Stimulated activated CD4-positive, alpha-beta T cell treated with anti-CD3 and anti-CD28 coated beads, Interleukin-4, amount 100 ng/mL, for 4 hours (primary cell): ENCODE measurements at places on chromosomes 2 and 18.
A peak's percentile ranks its signal among the peaks of the same experiment; 100 is the strongest.

- no peak for DNase-seq
These were observed 114.4 kb upstream of the FZD5 start for GRCh38 chr2:207884127-207884526.

GRCh38 chr2:31138037-31138962, at the start of gene GALNT14:
GALNT14 (minus strand) TSS chr2:31138440; CDS start chr2:31138086, 354 bp downstream.
- peak; percentile 31 for DNase-seq

GRCh38 chr18:10062302-10063300, 148.8 kb downstream of the VAPA start:
- no peak for DNase-seq

DNA sequence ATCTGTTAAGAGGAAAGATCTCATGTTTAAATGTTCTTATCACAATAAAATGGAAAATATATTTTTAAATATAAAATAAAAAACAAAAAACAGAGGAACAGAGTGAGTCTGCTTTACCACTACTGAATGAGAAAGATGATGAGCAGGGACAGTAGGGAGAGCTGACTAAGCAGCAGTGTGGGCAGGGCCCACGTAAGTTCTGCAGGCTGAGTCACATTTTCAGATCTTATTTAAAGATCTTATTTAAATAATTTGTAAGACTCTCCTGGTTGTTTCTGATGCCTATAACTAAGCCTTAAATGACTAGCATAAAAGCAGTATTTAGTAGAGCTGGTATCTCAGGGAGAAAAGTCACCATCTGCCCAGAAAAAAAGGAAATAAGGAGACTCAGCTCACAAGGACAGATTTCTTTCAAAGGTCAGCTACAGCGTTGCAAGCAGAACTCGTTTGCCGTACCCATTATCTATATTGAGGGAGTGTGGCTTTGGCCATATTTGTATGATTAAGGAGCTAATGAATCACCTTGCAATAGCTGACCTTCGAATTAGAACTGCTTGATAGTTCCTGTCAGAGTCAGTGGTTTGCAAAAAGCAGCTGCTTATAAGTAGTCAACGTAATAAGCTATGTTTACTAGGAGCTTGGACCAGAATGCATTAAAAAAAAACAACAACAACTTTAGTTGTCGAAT, 322.1 kb upstream of the CHAC2 start:
- no peak for DNase-seq

- DNase-seq, result no peak
These were observed 65.1 kb downstream of the EDAR start for GRCh38 chr2:108923736-108924579.

- no peak for DNase-seq
These were observed 14.4 kb downstream of the IL36B start for GRCh38 chr2:113038291-113038690.

DNA sequence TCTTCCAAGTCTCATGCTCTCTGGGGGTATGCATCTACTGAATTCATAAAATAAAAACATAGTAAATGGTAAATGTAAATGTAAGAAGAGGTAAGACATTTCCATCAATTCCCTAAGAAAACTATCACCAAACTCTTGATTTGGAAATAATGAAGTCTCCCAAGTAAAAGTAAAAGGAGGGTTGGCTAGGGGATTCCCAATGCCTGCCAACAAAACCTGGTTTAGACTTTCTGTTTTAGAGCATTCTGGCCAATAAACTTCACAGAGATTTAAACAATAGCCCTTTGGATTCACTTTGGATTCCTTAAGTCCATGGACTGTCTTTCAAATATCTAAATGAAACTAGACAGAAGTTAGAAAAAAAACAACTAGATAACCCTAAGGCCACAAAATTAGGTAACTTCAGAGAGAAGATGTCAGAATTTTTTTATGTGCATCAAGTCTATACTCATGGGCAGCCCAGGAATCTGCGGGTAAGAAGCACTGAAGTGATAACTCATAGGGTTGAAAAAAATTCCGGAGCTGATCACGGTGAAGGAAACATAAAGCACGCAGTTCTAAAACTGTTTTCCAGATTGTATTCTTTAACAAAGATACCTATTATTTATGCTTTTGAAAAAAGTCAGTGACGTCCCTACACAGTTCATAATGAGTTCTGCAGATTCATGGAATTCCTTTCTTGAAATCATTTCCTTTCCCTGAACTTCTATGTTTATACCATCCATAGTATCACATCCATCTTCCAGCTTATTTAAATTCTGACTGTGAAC, 263.6 kb downstream of the AFF3 start:
- DNase-seq, result no peak

GRCh38 chr2:10467401-10467800, 19.3 kb upstream of the ODC1 start:
- no peak for DNase-seq

- no peak for DNase-seq
These were observed 7.4 kb upstream of the POLI start for GRCh38 chr18:54261894-54262293.

DNA sequence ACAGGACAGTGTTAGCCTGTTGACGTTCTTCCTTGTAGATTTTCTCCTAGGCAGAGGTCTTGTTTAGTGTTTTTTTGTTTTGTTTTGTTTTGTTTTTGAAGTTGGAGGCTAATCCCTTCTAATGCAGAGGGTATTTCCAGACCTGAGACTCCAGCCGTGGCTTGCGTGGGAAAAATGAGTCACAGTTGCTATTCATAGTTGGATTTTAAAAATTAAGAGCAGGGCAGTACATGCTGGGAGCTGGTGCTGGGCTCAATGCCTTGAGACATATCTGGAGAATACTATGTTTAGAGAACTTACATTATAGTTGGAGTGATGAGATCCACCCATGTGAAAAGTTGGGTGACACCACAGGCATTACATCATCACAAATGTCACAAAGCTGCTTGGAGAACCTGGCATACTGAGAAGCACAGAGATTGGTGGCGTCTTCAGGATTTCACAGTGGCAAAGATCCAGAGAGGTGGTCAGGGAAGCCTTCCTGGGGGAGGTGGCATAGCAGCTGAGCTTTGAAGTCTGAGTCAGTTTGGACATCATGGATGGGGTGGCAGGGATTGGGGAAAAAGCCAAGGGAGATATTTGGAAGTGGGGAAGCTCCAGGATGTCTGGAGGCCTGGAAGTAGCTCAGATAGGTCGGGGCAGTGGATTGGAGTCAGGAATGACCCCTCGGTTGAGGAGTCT, 249.4 kb downstream of the LOXHD1 start:
- DNase-seq, result no peak

DNA sequence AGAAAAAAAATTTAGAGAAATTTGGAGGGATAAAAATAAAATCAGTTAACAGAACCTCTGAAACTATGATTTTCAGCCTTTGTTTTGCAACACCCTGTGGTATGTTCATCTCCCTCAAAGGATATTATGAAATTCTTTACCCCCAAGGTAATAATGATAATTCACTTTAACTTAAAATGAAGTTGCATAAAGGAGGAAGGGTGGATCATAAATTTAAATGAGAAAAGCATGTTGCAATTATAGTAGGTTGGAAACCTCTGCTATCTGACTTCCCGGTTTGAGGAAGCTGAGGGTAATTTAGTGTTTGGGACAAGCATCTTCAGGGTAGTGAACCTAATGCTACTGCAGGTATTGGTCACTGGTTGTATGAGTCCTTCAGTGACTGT, 102.9 kb downstream of the BABAM2 start:
- no peak for DNase-seq

GRCh38 chr2:29033656-29034055, 40.7 kb downstream of the PCARE start:
- DNase-seq, result no peak

DNA sequence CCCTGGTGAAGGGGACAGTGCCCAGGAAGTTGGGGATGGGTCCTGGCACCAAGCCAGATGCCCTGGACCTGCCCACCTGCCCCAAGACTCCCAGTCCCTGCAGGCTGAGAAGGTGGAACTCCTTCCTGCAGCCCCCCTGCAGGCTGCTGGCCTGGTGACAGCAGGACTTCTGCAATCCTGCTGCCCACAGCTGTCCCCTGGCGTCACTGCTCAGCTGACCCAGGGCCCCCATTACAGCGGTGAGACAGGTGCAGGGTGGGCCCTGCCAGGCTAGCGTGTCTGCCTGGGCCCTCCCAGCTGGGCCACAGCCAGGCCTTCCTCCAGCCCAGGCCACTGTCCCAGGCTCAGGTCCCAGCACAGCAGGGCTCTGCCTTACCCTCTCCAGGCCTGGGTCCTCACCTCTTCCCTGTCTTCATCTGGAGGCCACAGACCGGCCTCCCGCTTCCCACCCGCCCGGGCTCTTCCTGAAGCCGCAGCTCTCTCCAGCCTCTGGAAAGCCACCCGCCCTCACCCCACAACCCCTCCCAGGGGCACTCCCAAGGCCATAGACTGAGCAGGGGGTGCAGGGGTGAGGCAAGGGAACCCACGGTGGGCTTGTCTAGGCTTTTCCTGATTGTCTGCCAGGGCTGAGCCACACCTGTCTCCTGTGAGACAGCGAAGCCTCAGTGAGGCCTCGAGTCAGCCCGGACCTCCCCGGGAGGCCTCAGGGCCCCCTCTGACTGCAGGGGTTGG, 8.8 kb upstream of the ERFE start:
- DNase-seq, result no peak

- no peak for DNase-seq
These were observed 66.0 kb upstream of the PMAIP1 start for GRCh38 chr18:59833785-59834184.

GRCh38 chr18:57561728-57562423, 24.6 kb downstream of the FECH start:
- DNase-seq, result no peak

DNA sequence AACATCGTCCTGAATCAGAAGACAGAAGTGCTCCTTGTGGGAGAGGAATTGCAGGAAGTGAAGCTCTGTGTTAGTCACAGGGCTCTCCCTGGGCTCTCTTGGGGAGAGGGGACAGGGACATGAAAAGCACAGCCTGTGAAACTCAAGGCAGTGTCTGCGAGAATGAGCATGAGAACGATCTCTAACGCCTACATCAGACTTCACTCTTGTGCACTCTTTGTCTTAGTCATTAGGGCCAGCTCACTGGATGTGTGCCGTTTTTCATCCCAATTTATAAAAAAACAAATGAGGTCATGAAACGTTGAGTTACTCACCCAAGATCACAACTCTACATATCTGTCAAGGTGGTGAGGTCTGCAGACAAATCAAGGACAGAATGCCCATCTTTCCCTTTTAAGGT, 27.0 kb upstream of the TWIST2 start:
- DNase-seq, result no peak

GRCh38 chr2:31811482-31811881, 199.3 kb downstream of the MEMO1 start:
- DNase-seq, result no peak

DNA sequence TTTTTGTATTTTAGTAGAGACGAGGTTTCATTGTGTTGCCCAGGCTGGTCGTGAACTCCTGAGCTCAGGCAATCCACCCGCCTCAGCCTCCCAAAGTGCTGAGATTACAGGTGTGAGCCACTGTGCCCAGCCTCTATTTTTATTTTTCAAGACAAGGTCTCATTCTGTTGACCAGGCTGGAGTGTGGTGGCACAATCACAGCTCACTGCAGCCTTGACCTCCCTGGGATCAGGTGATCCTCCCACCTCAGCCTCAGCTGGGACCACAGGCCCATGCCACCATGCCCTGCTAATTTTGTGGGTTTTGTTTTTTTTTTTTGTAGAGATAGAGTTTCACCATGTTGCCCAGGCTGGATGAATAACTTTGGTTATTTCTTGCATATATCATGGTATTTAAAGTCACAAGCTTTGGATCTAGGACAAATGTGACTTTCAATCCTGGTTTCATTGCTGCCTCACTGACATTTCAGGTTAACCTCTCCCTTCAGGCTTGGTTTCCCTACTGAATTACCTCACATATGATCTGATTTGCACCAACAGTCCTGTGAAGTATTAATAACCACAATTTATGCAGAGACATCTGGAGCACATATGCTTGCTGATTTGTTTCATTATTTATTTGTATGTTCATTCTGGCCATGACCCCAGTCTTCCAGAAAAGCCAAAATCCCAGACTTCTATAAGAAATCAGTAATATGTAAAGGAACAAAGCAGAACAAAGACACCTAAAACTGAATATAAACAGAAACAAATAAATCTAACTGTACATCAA, 17.5 kb upstream of the RAB31 start:
- DNase-seq, result no peak

GRCh38 chr2:216549926-216550690, 51.5 kb downstream of the RPL37A start:
- DNase-seq, result no peak

GRCh38 chr2:240212425-240213225, 72.2 kb upstream of the OTOS start:
- no peak for DNase-seq

DNA sequence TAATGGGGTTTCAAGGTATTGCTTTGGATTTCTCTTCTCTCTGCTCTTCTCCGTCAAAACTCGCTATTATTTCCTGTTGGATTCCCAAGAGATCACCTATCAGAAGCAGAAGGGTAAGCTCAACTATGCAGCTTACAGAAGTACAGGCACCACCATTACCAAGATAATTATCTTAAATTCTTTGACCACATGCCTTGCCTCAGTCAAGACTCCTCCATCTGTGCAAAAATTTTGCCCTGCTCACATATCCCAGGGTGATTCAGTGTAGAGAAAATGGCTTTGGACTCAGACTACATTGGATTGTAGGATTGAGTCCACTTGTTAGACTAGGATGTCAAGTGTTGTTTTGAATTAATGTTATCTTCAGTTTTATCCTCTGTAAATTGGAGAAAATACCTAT, 698.7 kb downstream of the TDRD15 start:
- DNase-seq, result no peak

GRCh38 chr2:62495761-62496160, 10.2 kb downstream of the TMEM17 start:
- no peak for DNase-seq

GRCh38 chr2:15874321-15874720, 66.0 kb upstream of the MYCN start:
- no peak for DNase-seq

DNA sequence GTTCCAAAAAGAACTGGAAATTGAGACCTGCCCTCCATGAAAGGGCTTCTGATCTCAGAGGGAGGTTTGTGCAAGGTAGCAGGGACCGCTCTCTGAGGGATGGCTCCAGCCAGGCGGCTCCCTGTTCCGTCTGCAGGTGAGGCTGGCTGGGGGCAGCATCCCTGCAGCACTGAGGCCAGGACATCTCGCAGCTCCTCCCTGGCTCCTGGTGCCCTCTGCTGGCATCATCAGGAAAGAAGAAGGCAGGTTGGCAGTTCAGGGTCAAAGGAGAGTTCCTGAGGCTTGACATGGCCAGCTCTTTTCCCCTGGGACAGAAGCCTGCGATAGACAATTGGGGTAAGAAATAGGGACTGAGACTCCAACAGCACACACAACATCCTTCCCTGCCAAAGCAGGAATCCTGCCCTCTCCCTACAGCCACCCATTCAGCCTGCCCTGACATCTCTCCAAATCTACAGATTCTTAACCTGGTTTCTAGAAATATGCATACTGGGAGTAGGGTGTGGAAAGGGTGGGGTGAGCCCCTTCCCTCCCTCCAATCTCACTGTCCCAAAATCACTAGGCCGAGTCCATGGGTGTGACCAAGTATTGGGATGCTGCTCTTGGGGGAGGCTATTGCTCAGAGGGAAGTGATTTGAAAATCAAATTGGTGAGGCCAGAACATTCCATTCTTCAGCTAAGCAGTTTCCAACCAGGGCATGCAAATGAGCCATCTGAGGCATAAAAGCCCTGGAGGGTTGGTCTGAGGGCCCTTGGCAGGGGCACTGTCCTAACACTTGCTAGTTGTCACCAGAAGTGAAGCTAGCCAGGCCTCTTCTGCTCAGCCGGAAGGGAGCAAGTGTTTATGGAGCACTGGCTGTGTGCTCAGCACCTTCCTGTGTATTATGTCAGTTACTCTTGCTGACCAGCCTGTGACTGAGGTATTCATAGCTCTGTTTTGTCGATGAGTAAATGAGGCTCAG, 185.4 kb downstream of the TFCP2L1 start:
- DNase-seq, result no peak

- no peak for DNase-seq
These were observed 114.4 kb downstream of the FAM124B start for GRCh38 chr2:224287531-224287930.
